Stimulated activated CD4-positive, alpha-beta T cell treated with anti-CD3 and anti-CD28 coated beads, Interleukin-12 subunit alpha, Interleukin-12 subunit beta, amount 100 ng/mL, for 48 hours (primary cell): ENCODE measurements at places on chromosomes 3 and 15.

DNA sequence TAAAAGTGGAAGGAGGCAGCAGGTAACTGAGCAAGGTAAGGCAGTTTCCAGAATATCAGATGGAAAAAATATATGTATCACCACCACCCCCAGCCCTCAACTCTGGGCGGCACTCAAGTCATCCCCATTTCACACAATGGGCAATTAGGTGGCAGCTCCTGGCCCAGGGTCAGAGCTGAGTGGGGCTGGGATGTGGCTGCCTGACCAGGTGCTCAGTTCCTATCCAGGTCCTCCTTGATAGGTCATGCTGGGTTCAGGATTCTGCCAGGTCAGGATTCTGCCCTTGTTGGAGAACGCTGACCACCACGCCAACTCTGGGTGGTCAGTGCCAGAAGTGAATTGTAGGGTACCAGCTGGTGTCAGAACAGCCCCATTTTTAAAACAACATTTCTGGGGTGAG is 29.5 kb downstream of the RAB6B start:
- no peak for DNase-seq

DNA sequence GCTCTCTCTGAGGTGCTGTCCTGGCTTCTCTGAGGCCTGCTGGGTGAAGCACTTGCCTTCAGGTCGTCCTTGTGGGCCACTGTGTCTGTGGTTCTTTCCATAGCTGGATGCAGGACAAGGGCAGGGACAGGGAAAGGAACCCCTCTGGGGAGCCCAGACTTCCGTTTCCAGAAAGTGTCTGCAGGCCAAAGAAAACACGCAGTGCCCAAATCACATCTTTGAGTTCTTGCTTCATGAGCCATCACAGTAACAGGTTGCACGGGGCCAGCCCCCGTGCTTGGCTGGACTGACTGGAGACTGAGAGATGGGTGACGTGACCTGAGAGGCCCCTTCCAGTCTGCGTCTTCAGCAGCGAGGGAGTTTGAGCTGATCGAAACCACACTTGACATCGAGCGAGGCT is 115.8 kb downstream of the GABRG3 start:
- no peak for DNase-seq

- DNase-seq, result no peak
These were observed 257.4 kb upstream of the IL12A start for GRCh38 chr3:159731254-159731653.

- DNase-seq, result no peak
These were observed 172.5 kb upstream of the TLE3 start for GRCh38 chr15:70269991-70270751.

DNA sequence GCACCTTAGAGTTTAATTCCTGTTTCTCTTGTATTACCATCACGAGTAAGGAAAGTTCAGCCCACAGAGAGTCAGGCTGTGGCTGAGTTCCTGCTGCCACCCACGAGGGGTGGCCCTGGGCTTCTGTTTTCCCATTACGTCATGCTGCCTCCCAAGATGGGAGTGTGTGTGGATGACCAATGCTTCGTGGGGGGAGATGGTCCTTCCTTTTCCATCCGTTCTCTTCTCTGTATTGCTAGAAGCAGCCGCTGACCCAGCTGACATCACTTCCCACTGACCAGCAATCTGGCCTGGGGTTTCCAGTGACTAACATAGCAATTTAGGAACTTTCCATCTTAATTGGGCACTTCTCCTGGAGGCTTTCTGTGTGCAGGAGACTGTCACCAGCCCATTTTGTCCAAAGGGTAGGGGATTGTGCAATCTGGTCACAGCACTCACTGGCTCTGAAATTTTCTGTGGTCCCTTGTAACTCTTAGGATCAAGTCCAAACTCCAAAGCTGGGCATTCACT is 9.3 kb downstream of the IRAK2 start:
- DNase-seq, result no peak

DNA sequence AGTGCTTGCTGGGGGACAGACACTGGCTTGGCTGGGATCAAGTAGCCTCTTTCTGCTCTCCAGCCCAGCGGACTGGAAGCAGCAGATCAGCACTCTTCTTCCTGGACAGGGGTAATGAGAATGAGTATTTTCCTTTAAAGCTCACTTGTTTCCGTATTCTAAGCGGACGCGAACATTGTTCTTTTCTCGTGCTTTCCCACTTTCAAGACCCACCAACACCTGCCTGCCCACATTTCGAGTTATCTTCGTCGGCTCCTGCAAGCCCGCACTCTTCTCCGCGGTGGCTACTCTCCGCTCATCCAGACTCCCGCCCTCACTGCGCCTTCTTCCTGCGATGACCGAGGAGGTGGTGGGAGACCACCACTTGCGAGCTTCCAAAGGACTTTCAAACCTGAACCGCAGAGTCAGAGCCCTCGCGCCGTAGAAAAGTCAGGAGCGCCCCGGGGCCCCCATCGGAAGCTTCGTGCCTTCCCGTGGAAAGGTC is 1.6 kb upstream of the PPM1L start:
- DNase-seq, result no peak
